Caco-2 (cell line): ENCODE measurements at places on chromosomes 7 and 10. TPM values are rescaled to one million over a fixed set of nuclear protein-coding genes. Genes with fewer than 3 reads are reported as not detected.

GRCh38 chr7:96739609-96740008, 30.0 kb upstream of the SEM1 start:
- H3K27ac ChIP-seq = no peak overlapping the region
- DNase-seq = no peak
- no peaks in the 10 kb centered on the region for H3K27me3 ChIP-seq
- no peak overlapping the region for H3K4me3 ChIP-seq

- H3K27ac ChIP-seq = no peak overlapping the region
- no peak for DNase-seq
- H3K4me3 ChIP-seq = no peak overlapping the region
- H3K4me1 ChIP-seq = no peaks in the 10 kb centered on the region
Observed at GRCh38 chr10:31975157-31975765, 46.6 kb upstream of the ARHGAP12 start.

DNA sequence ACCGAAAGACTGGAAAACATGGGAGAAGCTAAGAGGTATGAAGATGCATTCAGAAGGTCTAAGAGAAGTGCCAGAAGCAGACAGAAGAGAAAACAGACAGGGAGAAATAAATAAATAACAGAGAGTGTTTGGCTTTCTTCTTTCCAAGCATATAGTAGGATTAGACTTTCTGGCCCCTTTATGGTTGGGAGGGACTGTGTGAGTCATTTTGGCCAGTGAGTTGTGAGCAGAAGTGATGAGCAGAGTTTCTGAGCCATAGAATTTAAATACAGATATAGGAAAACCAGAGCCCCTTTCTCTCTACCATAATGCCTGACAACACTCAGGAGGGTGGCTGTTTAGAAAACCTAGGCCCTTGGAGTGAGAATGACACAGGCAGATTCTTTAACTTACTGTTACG, 171.0 kb downstream of the PPP1R17 start:
- no peak overlapping the region for H3K27ac ChIP-seq
- H3K4me1 ChIP-seq = no peaks in the 10 kb centered on the region
- no peak for DNase-seq

GRCh38 chr10:36254199-36254598, 612.1 kb upstream of the FZD8 start:
- H3K4me1 ChIP-seq = no peaks in the 10 kb centered on the region
- H3K27me3 ChIP-seq = no peaks in the 10 kb centered on the region
- no peak for DNase-seq
- H3K36me3 ChIP-seq = no peaks in the 10 kb centered on the region
- H3K27ac ChIP-seq = no peak overlapping the region

DNA sequence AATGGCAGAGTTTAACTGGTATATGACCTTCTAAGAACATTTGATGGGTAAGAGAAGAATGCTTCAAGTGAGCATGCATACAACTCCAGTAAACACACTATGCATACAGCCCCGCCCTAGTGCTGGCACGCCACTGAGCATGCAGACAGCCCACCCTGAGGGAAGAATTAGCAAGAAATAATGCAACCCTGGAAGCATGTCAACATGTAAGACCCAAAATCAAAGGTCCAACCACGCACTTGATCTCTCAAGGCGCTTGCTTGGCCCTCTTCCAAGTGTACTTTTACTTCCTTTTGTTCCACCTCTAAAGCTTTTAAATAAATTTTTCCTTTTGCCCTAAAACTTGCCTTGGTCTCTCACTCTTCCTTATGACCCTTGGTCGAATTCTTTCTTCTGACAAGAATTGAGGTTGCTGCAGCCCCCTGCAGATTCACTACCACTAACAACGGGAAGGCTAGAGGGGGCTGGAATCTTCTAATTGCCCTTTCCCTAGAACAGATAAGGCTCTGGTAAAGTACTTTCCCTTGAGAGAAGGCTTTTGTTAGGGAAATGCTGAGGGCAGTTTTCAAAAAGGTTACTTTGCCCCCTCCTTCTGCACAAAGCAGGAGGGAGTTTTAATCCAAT, 3.4 kb downstream of the FAM24B start:
- H3K4me3 ChIP-seq = no peak overlapping the region
- H3K27me3 ChIP-seq = no peaks in the 10 kb centered on the region
- no peak overlapping the region for H3K27ac ChIP-seq
- peaks cover 13% of the 10 kb centered on the region; the same call in 1 of the 2 replicates for H3K4me1 ChIP-seq

GRCh38 chr10:98649170-98649569, 202.4 kb upstream of the HPS1 start:
- H3K4me1 ChIP-seq = no peaks in the 10 kb centered on the region
- DNase-seq = no peak
- H3K27me3 ChIP-seq = no peaks in the 10 kb centered on the region
- H3K4me3 ChIP-seq = no peak overlapping the region
- H3K27ac ChIP-seq = no peak overlapping the region

- H3K4me3 ChIP-seq = no peak overlapping the region
- H3K36me3 ChIP-seq = no peaks in the 10 kb centered on the region
- H3K4me1 ChIP-seq = peaks cover 15% of the 10 kb centered on the region
Observed at GRCh38 chr10:116111483-116112095, 161.4 kb downstream of the GFRA1 start.

DNA sequence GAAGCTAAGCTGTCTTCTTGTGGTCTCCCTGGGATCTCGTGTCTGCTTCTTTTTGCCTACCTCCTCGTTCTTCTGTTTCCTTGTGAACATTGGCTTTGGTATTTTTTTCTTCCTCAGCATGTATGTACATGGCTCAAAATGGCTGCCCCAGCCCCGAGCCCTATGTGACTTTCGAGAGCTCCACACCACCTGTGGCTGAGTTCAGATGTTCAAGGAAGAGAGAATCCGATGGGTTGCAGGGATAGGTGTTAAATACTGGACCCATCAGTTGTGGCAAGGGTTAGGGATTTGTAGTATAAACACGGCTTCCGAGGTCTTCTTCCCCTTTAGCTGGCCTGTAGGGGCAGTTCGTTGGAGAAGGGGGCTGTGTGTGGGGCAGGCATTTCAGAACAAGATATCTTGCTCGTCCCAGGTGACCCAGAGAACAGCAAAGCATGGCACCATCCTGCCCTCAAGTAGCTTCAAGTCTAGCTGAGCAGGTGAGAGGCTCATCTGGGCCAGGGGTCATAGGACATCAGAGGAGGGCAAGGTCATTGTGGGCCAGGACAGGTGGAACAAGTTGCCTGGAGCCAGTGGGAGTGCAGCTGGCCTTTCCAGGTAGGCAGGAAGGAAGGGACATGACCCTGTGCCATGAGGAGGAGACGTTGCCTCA, 57.2 kb upstream of the COMTD1 start:
- H3K36me3 ChIP-seq = no peaks in the 10 kb centered on the region
- no peak for DNase-seq
- H3K4me1 ChIP-seq = peaks cover 6% of the 10 kb centered on the region; the same call in 1 of the 2 replicates
- no peak overlapping the region for H3K4me3 ChIP-seq
- H3K27ac ChIP-seq = no peak overlapping the region

DNA sequence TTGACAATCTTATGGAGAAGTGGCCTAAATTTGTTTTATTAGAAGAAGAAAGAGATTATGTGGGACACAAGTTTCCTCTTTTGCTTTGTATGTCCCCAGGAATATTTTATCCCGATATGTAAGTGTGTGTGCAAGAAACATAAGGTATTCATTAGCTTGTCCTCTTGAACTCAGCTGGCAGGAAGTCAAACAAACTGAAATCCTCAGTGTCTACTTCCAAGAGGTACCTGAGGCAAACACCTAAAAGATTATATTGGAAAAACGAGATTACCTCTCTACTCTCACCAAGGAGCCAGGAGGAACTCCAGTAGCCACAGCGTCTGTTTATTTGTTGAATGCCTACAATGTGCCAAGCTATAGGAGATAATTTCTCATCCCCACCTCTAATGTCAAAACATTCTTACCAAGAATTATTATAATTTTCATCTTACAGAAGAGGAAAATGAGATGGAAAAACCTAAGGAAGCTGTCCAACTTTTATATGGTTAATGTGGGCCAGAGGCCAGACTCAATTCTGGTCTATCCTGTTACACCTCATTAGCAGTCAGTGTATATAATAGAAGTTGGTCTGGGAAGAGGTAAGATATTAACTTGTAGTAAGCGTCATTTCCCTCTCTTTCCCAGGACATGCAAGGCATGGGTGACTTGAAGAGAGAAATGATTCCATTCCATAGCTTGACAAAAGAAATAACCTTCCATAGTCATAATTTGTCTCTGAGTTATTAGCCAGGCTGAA, 692.7 kb downstream of the MAGI2 start:
- no peaks in the 10 kb centered on the region for H3K4me1 ChIP-seq
- no peaks in the 10 kb centered on the region for H3K36me3 ChIP-seq
- H3K27ac ChIP-seq = no peak overlapping the region
- no peak for DNase-seq

GRCh38 chr7:17524746-17525145, 226.3 kb downstream of the AHR start:
- H3K36me3 ChIP-seq = no peaks in the 10 kb centered on the region
- H3K27me3 ChIP-seq = no peaks in the 10 kb centered on the region
- DNase-seq = no peak
- H3K27ac ChIP-seq = peak overlapping the region; percentile 19
- peaks cover 19% of the 10 kb centered on the region for H3K4me1 ChIP-seq

- no peaks in the 10 kb centered on the region; the same call in none of the 2 replicates for H3K36me3 ChIP-seq
- peak overlapping the region; percentile 30 for H3K27ac ChIP-seq
- no peaks in the 10 kb centered on the region for H3K27me3 ChIP-seq
Observed at GRCh38 chr10:113007343-113007771, 57.3 kb downstream of the TCF7L2 start.

DNA sequence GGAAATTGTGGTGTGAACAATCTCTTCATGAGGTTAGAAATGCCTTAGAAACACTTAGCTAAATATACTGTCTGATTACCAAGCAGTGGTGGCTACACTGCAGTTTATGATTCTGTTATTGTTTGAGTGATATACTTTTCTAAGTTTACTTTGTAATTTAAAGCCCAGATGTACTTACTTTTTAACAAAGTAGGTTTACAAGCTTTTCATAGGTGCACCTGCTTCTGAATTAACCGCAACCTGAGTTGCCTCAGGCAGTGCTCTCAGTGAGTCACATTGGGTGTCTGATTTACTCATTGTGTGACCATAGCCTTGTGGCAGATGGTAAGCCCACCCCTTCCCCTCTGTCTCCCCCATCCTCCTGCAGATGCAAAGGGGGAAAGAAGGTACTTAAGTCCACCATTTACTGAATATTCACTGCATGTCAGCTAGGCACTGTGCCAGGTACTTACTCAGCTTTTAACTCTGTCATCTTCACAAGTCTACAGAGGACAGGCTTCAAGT, 9.0 kb downstream of the MTURN start:
- no peak overlapping the region for H3K4me3 ChIP-seq
- H3K4me1 ChIP-seq = 0 out of 2 replicates have a peak, but pooled peaks cover 8% of the 10 kb centered on the region
- no peak overlapping the region for H3K27ac ChIP-seq

- no peaks in the 10 kb centered on the region for H3K27me3 ChIP-seq
- DNase-seq = no peak
- peak overlapping the region; percentile 19 for H3K27ac ChIP-seq
- H3K4me1 ChIP-seq = peaks cover 41% of the 10 kb centered on the region
Observed at GRCh38 chr10:75496191-75496567, 64.8 kb downstream of the LRMDA start.

DNA sequence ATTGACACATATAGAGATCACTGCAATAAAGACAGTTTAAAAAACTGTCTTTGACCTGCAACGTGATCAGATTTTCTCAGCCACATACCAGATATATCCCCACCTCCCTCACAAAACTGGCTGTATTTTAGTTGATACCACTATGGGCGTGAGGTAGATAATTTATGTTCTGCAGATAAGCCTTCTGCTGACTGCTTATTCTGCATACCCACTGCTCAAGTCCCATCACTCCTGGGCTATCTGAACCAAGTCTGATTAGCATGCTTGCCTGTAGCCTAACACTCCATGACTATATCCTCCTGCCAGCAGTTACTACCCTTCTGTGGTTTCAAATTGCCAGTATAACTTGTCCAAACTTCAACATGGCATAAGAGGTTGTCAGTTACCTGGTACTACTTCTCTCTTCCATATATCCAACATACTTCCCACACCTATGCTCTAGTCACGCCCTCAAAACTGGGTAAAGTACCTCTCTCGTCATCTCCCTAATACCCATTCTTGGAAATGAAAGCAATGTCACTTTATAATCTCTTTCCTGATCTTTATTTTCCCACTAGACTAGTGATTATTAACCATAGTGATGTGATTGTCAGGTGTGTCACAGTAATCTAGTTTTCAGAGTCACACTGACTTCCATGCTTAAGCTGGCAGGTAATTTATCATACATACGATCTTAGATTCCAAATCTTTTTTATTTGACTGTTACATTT, 70.7 kb downstream of the MALSU1 start:
- H3K27me3 ChIP-seq = no peaks in the 10 kb centered on the region
- H3K4me3 ChIP-seq = no peak overlapping the region
- peak overlapping the region; percentile 37 for H3K27ac ChIP-seq
- no peak for DNase-seq

GRCh38 chr7:95550546-95550945, 45.8 kb downstream of the PDK4 start:
- no peak overlapping the region for H3K27ac ChIP-seq
- no peaks in the 10 kb centered on the region for H3K36me3 ChIP-seq
- no peak overlapping the region for H3K4me3 ChIP-seq
- DNase-seq = no peak
- no peaks in the 10 kb centered on the region for H3K4me1 ChIP-seq
- no peaks in the 10 kb centered on the region for H3K27me3 ChIP-seq

The TRIM50 gene
- total RNA-seq = not detected in 2 replicates

The GPR26 gene
- total RNA-seq = not detected in 2 replicates

The GDF2 gene
- total RNA-seq = not detected in 2 replicates

The CPN1 gene
- total RNA-seq = 24.3 and 24.9 TPM in 2 replicates

The PTF1A gene
- not detected in 2 replicates for total RNA-seq

The ACBD7 gene
- total RNA-seq = 9.7 and 13.9 TPM in 2 replicates

The ZPBP gene
- not detected in 2 replicates for total RNA-seq

The HABP2 gene
- total RNA-seq = 21.0 and 24.3 TPM in 2 replicates

The PMS2 gene
- 22.6 TPM in 2 replicates for total RNA-seq
